HFFc6 (cell line): ENCODE measurements at places on chromosomes 4 and X. TPM values are rescaled to one million over a fixed set of nuclear protein-coding genes. Genes with fewer than 3 reads are reported as not detected.

Gene RHOXF2B
- not detected in 3 replicates for total RNA-seq

DNA sequence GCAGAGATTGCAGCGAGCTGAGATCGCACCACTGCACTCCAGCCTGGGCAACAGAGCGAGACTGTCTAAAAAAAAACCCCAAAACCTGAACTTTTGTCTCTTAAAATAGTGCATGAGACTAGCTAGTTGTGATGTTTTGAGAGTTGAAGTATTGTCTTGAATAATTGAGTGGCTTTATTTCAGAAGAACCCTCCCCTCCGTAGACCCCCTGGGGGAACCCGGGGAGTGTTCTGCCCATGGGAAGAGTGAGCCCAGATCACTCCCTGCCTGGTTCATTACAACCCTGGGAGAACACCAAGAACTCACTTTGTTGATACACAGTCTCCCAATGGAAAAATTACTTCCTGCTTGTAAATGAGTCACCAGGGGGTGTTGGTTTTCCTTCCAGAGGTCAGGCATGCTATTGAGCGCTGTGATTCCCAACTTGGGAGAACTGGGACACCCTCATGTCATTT lies 65.3 kb upstream of the SHISA3 start:
- no peak for DNase-seq
- no peaks in the 10 kb centered on the region for H3K36me3 ChIP-seq
- H3K27ac ChIP-seq: no peak overlapping the region

DNA sequence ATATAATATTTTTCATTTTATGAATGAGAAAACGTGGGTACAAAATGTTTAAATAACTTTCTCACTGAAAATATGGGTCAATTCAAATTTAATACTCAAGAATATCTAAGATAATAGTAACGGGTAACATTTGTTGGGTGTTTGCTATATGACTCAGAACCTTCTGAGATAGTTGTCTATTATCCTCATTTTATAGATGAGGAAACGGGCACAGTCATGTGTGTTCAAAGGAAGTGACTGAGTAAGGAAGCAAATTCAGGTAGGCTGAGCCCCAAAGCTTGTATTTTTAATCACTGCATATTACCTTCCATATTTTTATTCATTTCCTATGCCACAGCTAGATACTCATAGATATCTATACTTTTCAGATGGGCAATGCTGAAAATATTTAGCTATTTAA lies 12.2 kb upstream of the CAMK2D start:
- no peak for DNase-seq
- 0 out of 2 replicates have a peak, but pooled peaks cover 6% of the 10 kb centered on the region for H3K4me1 ChIP-seq
- no peaks in the 10 kb centered on the region for H3K27me3 ChIP-seq
- no peaks in the 10 kb centered on the region for H3K36me3 ChIP-seq

- H3K27me3 ChIP-seq: no peaks in the 10 kb centered on the region
- no peak overlapping the region for H3K4me3 ChIP-seq
- H3K27ac ChIP-seq: no peak overlapping the region
- DNase-seq: no peak
These were observed 69.8 kb upstream of the PRSS48 start for GRCh38 chr4:151207186-151207585.

Gene ALB
- total RNA-seq: not detected in 2 replicates

DNA sequence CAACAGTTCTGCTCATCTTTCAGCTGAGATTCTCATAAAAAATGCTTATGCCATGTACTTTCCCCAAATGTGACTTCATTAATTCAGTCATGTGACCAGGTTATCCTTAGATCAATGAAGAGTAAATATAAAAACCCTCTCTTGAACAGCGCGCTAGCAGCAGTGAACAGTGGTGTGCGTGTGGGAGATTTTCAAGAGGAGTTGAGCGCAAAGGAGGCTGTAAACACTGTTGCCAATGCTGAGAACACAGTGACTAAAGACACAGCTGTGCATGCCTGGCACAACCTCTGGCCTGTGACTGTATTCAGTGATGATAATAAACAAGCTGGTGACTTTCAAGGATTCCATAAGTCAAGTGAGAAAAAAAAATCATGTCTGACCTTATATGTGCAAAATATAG lies 25.1 kb downstream of the MSX1 start:
- peaks cover 6% of the 10 kb centered on the region for H3K4me1 ChIP-seq
- H3K4me3 ChIP-seq: no peak overlapping the region
- peaks cover 35% of the 10 kb centered on the region for H3K27me3 ChIP-seq
- no peaks in the 10 kb centered on the region for H3K36me3 ChIP-seq
- DNase-seq: no peak
- H3K27ac ChIP-seq: no peak overlapping the region

GRCh38 chrX:41381685-41382084 lies 47.7 kb downstream of the DDX3X start:
- H3K27ac ChIP-seq: peak overlapping the region; percentile 79
- H3K36me3 ChIP-seq: no peaks in the 10 kb centered on the region
- DNase-seq: peak; percentile 64

Gene CT47B1
- total RNA-seq: not detected in 2 replicates

DNA sequence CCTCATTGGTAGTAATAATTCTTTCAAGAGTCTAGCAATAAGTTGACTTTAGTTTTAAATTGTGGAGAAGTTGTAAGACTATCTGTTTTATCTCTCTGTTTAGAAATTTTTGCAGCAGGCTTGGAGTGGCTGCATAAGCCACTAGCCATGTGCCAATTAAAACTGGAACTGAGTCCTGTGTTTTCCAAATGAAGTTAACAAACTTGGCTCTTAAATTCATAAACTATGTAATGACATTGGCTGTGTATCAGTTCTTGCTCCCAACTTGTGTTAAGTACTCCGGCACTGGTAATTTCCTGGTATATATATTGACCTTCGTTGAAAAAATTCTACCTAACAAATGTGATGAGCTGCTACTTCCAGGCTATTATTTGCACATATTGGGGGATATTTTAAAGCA lies 420.4 kb downstream of the GBA3 start:
- DNase-seq: no peak
- no peaks in the 10 kb centered on the region for H3K27me3 ChIP-seq
- no peaks in the 10 kb centered on the region for H3K36me3 ChIP-seq
- H3K4me3 ChIP-seq: no peak overlapping the region

DNA sequence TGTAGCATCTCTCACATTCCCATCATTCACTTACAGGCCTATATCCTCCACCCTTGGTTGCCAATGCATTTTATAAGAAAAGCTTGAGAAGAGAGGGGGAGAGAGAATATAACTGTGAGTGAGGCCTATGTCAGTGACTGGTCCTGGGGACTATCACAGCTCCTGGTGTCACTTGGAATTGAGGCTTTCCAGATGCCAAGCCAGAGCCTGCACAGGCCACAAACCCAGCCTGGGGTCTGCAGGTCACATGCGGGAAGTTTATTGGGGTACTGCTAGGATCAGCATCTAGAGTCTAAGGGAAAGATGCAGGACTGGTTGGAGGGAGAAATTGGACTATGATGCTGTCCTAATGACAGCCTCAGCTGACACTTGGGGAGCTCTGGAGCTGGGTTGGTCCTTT lies 47.6 kb downstream of the RTL5 start:
- H3K27ac ChIP-seq: no peak overlapping the region
- DNase-seq: no peak
- H3K4me1 ChIP-seq: no peaks in the 10 kb centered on the region
- peaks cover 10% of the 10 kb centered on the region for H3K27me3 ChIP-seq
- H3K4me3 ChIP-seq: no peak overlapping the region

- DNase-seq: no peak
- no peaks in the 10 kb centered on the region for H3K4me1 ChIP-seq
- H3K36me3 ChIP-seq: peaks cover 8% of the 10 kb centered on the region; the same call in 1 of the 2 replicates
- H3K4me3 ChIP-seq: no peak overlapping the region
These were observed 71.9 kb upstream of the PPP2R3B start for GRCh38 chrX:458631-459061.

DNA sequence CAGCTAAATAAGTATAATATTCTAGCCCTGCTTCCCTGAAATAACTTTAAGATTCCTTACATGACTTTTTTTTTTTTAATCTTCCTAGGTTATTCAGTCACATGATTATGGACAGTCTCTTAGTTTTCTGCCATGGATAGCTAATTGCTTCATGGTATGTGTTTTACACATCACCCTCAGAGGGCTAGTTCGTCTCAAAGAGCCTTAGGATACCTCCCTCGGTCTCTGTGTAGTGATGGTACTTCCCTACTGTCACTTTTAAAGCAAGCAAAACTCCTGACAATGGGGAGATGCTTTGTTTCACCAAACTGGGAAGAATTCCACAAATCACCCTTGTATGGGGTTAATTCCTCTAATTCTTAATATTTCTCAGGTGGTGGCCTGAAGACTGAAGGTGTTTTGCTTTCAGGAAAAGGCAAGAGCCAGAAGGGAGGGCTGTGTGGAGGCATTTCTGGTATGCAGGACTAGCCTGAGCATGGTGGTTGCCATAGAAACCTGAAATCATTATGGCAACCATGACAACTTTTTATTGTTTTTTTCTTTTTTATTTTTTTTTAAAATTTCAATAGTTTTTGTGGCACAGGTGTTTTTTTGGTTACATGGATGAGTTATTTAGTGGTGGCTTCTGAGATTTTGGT lies 70.4 kb downstream of the BEX3 start:
- H3K4me1 ChIP-seq: peaks cover 24% of the 10 kb centered on the region
- DNase-seq: peak; percentile 54
- no peak overlapping the region for H3K4me3 ChIP-seq
- peak overlapping the region; percentile 62 for H3K27ac ChIP-seq

DNA sequence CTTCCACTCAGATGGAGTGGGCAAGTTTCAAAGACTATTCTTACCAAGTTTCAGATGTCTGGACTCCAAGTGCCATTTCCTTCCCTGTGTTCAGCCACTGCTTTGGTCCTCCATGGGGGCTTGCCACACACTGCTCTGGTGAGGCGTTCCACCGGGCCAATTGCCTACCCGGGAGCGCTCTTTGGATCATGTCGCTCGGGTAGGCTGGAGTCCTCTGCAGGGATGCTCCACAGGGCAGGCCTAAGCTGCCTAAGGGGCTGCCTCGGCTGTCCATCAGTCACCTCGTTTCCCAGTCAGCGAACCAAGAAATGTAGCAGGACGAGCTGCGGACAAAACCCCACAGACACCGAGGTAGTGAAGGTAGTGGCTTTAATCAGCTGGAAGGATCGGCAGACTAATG lies 200.7 kb upstream of the KLF8 start:
- no peak for DNase-seq
- H3K4me3 ChIP-seq: no peak overlapping the region
- H3K27me3 ChIP-seq: no peaks in the 10 kb centered on the region
- no peaks in the 10 kb centered on the region for H3K4me1 ChIP-seq
- H3K27ac ChIP-seq: no peak overlapping the region

DNA sequence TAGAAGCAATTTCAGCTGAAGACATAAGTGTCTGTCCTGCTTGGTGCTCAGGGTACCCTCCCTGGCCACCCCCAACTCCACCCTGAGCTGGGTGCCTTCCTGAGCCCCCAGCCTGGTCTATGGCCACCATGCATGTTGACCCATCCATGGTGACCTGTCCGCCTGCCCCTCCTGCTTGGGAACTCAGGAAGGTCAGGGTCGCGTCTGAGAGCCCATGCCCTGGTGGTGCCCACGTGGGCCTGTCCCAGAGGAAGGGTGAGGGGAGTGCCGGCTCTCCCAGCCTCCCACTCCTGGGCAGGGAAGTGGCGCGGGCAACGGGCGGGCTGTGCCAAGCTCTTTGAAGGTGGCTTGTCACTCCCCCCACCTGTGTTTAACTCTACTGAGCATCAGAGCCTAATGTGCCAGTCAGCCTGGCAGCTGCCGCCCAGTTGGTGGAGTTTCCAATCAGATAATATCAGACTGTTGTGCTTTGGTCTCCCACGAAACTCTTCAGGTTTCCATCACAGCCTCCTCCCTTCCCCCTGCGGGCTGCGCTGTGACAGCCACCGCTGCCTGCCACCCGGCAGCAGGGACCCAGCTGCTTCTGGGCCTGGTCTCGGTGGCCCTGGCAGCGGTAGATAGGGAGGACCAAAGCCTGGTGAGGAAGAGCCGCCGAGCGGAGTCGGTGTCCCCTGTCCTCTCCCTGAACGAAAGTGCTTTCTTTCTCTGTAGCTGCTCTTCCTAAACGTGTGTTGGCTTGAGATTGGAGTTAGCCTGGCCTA lies 4.8 kb downstream of the SH3BP2 start:
- peaks cover 65% of the 10 kb centered on the region for H3K4me1 ChIP-seq
- no peaks in the 10 kb centered on the region for H3K36me3 ChIP-seq
- no peaks in the 10 kb centered on the region; the same call in 1 of the 2 replicates for H3K27me3 ChIP-seq
- H3K27ac ChIP-seq: peak overlapping the region; percentile 91
- H3K4me3 ChIP-seq: no peak overlapping the region

- H3K27ac ChIP-seq: peak overlapping the region; percentile 73
- peak overlapping the region; percentile 21; the same call in 1 of the 2 replicates for H3K4me3 ChIP-seq
- peaks cover 43% of the 10 kb centered on the region for H3K4me1 ChIP-seq
- peaks cover 25% of the 10 kb centered on the region for H3K36me3 ChIP-seq
These were observed 42.5 kb upstream of the ANTXR2 start for GRCh38 chr4:80115368-80116181.

- H3K27me3 ChIP-seq: peaks cover 7% of the 10 kb centered on the region; the same call in 1 of the 2 replicates
- H3K27ac ChIP-seq: no peak overlapping the region
- no peaks in the 10 kb centered on the region for H3K36me3 ChIP-seq
- DNase-seq: no peak
These were observed 659.8 kb upstream of the DIPK2B start for GRCh38 chrX:45860450-45860849.

Gene PNMA5
- not detected in 3 replicates for total RNA-seq

Gene INPP4B
- total RNA-seq: 36.1 and 49.3 TPM in 2 replicates

- H3K36me3 ChIP-seq: peaks cover 8% of the 10 kb centered on the region
- H3K27me3 ChIP-seq: no peaks in the 10 kb centered on the region
- H3K27ac ChIP-seq: no peak overlapping the region; the same call in 1 of the 2 replicates
These were observed 140.5 kb downstream of the GRIA3 start for GRCh38 chrX:123324625-123325024.

DNA sequence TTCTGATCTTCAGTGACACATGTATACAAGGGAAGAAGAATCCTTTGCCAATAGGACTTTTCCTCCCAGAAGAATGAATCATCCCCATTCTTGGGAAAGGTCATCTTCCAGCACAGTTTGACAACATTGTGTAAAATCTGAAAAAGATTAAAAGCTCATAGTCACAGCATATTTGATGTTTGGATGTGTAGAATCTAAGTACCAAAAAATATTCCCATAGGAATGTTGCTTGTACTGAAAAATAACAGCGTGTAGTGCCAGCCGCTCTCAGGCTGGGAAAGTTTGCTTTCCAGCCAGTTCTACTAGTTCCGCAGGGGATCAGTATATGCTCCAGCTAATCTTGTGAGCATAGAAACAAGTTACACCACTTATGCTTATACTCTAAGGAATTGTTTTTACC lies 74.7 kb upstream of the IL13RA1 start:
- no peaks in the 10 kb centered on the region for H3K36me3 ChIP-seq
- H3K4me1 ChIP-seq: peaks cover 18% of the 10 kb centered on the region
- DNase-seq: peak; percentile 8
- H3K4me3 ChIP-seq: no peak overlapping the region

Gene CCKAR
- total RNA-seq: not detected in 3 replicates

DNA sequence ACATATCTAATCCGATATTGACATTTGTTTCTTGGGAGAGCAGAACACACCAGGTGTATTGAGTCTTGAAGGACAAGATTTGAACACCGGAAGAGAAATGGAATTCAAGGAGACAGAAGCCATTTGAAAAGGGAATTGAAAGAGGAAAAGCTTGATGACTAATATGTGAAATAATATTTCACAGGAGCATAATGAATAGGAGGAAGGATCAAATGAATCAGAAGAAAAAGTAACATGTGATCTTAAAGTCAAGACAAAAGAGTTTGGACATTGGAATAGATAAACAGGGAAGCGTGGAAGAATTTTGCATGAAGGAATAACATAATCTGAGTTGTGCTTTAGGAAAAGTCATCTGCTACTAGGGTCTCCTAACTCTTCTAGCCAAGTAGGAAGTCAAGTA lies 145.5 kb upstream of the PDHA2 start:
- DNase-seq: no peak
- H3K4me1 ChIP-seq: no peaks in the 10 kb centered on the region
- H3K27ac ChIP-seq: no peak overlapping the region
- no peak overlapping the region for H3K4me3 ChIP-seq
- H3K36me3 ChIP-seq: peaks cover 5% of the 10 kb centered on the region

Gene GPR34
- not detected in 3 replicates for total RNA-seq
